ENCODE measurements at places on chromosomes 1 and 21. TPM values are rescaled to one million over a fixed set of nuclear protein-coding genes. Genes with fewer than 3 reads are reported as not detected.

Gene REN
- total RNA-seq, result 1.3 TPM

- DNase-seq, result no peak
Measured at GRCh38 chr1:151255381-151255780, 847 bp downstream of the PSMD4 start.

GRCh38 chr1:153612111-153612754 lies 704 bp downstream of the S100A16 start:
- DNase-seq, result no peak

Gene TNFAIP8L2
- 8.0 TPM for total RNA-seq

GRCh38 chr1:87678266-87678665 lies 349.6 kb downstream of the LMO4 start:
- no peak for DNase-seq

Gene ZNF670
- 2.8 TPM for total RNA-seq
